Hindlimb muscle (tissue), 1 donor: ENCODE measurements at places on chromosomes 7 and 10. TPM values are rescaled to one million over a fixed set of nuclear protein-coding genes. Genes with fewer than 3 reads are reported as not detected.

Gene UTF1
- not detected for polyA plus RNA-seq

Gene CYP26C1
- polyA plus RNA-seq = not detected

Gene TFEC
- 1.6 TPM for polyA plus RNA-seq

Gene IL2RA
- not detected for polyA plus RNA-seq

Gene LRRC61
- polyA plus RNA-seq = 11.3 TPM
